ENCODE measurements at places on chromosomes 16 and 17. TPM values are rescaled to one million over a fixed set of nuclear protein-coding genes. Genes with fewer than 3 reads are reported as not detected.

The TBC1D3L gene
- 2.4 TPM for total RNA-seq

The ARL5C gene
- under 0.01 TPM for total RNA-seq

The CNTROB gene
- total RNA-seq, result 17.0 TPM

The KRT31 gene
- not detected for total RNA-seq

The ITGAD gene
- total RNA-seq, result not detected

Data from bronchial smooth muscle cell (primary cell).